ENCODE measurements at places on chromosomes 11 and 22.
A peak's percentile ranks its signal among the peaks of the same experiment; 100 is the strongest.

DNA sequence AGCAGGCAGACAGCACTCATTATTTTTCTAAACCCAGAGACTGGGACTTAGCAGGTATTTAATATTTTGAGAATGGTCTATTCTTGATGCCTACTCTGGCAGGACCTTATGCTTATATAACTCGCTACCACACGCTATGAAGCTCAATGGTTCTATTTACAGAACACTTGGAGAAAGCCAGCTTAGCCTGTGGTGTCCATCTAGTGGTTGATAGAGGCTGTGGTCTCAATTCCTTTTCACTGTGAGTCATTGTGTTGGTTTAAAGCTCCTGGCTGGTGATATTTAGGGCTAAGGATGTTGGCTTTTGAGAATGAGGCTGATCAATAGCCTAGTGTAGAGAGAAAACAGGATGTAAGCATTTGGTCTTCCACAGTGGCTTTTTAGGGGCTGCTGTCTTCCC lies 206.4 kb downstream of the DBX1 start:
- DNase-seq: peak; percentile 81

DNA sequence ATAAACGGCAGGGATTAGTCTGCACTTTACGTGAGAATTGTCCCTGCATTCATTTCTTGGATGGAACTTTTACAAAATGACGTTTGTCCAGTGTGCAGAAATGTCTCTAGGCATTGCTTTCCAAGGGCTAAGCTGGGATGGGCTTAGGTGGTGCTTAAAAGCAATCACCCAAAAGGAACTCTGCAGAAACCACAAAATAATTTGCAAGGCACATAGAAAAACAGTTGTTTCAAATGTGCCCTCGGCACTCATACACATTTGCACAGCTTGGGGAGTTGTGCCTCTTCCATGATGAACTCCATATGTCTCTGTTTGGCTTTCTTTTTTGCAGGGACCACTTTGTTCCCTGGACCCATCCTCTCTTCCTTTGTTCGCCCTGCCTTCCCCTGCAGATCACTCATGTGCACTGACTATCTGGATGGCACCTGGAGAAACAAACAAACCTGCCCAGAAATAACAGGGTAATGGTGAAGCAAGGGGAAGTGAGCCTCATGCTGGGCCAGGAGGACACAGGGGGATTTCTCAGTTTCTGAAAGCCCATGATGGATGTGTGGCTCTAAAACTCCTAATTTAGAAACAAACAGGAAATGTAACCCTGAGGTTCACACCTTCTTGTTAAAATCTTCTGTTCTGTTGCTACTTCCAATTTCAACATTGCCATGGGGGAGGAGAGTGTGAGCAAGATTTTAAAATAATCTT lies 150.2 kb downstream of the SNX19 start:
- no peak for DNase-seq

- DNase-seq: no peak
These were observed 132.4 kb downstream of the NOX4 start for GRCh38 chr11:89358761-89359160.

GRCh38 chr11:27392278-27393114 lies 29.5 kb upstream of the CCDC34 start:
- peak; percentile 46 for DNase-seq

DNA sequence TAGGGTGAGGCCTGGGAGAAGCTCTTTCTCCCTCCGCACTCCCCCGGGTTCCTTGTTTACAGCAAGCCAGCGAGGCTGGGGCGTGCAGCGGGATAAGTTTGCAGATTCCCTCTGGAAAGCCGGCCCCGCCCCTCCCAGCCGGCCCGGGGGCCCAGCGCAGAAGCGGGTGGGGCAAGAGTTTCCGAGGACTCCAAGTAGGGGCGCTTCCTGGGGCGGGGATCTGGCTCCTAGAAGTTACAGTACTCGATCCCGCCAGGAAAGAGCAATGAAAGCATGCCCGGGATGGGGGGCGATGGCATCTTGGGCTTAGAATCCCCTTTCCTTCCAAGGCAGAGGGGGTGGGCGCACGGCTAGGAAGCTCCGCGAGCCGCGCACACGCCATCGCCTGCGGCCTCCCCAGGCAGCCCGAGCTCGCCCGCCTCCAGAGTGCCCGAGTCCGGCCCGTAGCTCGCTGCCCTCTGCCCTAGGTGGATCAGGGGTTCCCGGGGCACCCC lies 385 bp downstream of the TST start:
- DNase-seq: peak; percentile 21

All from A549 (cell line).